CMK (cell line): ENCODE measurements at places on chromosomes 6 and 20.

DNA sequence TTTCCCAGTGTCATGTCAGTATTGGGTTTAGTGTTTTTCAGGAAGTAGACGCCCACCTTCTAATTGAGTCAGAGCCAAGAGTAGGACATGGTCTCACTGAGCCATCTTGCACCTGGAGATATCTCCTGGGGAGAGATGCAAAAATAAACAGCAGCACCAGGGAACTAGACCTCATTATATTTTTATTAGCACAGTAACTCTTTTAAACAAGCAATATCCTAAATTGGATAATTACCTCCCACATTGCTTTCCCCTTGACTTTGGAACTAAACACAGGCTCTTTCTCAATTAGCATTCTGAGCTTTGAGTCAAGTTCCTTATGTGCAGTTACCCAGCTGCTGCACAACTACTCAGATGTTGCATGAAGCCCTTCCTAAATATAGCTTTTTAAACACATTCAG lies 175.4 kb downstream of the IBTK start:
- DNase-seq: no peak

GRCh38 chr6:79076782-79077641 lies 1.0 kb downstream of the PHIP start:
- DNase-seq: peak; percentile 40

DNA sequence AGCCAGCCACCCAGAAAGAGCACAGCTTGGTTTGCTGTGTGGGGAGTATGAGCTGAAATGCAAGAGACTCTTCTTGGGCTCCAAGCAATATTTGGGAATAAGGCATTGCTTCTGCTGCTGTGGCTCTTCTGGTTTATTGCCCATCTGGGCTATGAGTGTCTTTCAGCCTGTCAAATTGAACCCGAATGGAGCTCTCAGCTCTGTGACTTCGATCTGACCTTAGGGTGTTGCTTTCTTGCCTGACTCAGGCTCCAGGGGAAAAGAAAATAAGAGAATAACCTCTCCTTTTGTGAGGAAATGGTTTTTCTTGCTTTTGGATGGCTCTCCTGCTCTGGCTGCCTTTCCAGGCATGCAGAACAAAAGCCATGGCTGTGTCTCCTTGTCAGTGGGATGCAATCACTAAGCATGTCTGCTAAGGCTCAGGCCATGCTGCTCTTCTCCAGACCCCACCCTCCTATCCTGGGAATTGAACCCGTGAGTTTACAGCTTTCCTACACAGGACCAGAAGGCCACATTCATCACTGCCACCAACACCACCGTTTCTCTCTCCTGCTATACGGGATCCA lies 169.4 kb upstream of the JAG1 start:
- no peak for DNase-seq

DNA sequence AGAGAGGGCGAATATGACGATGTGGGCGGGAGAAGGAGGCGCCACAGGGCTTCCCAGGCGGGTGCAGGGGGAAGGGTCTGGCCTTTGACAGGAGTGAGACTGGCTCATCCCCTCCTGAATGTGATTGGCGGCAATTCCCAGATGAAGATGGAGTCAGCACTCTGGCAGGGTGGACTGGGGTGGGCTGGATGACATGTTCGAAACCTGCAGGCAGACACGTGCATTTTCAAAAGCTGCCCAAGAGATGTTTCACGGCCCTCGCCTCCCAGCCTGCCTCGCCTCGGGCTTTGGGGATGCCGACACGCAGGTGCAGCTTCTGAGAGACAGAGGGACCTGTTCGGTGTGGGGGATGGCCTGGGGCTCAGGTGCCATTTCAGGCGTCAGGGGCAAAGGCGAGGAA lies 66.8 kb upstream of the AFDN start:
- no peak for DNase-seq

- DNase-seq: no peak
Observed at GRCh38 chr6:144064402-144065212, 30.8 kb downstream of the SF3B5 start.

DNA sequence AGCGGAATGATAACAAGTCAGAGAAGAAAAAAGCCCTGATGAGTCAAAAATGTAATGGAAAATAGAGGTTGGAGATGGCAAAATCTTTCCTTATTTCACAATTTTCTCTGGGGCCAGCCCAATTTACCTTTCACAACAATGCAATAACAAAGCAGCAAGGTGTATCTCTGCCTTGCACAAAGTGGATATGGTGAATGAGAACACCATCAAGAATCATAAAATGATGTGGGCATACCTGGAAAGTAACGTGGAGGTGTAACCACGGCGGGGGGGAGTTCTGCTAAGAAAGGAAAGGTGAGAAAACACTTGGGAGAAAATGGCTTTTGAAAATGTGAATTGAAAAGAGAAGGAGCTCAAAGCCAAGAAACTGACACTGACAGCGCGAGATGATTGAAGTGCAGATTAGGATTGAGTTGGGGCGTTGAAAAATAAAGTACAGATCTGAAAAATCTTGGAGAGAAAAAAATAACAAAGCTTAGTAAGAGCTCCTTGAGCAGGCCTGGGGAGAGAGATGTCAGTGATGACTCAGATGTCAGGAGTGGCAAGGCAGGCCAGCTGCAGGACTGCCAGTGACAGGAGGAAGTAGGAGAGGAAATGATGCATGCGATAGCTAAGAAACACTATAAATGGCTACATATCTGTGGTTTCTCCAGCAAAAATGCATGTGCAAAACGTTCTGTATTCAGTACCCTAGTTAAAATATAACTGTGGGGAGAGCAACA lies 26.2 kb downstream of the ARHGAP18 start:
- DNase-seq: peak; percentile 64

- no peak for DNase-seq
Observed at GRCh38 chr6:124670801-124671200, 291.4 kb upstream of the RNF217 start.

GRCh38 chr20:23151885-23152284 lies 65.8 kb upstream of the CD93 start:
- DNase-seq: no peak

GRCh38 chr20:19336631-19337030 lies 124.2 kb downstream of the SLC24A3 start:
- DNase-seq: no peak

DNA sequence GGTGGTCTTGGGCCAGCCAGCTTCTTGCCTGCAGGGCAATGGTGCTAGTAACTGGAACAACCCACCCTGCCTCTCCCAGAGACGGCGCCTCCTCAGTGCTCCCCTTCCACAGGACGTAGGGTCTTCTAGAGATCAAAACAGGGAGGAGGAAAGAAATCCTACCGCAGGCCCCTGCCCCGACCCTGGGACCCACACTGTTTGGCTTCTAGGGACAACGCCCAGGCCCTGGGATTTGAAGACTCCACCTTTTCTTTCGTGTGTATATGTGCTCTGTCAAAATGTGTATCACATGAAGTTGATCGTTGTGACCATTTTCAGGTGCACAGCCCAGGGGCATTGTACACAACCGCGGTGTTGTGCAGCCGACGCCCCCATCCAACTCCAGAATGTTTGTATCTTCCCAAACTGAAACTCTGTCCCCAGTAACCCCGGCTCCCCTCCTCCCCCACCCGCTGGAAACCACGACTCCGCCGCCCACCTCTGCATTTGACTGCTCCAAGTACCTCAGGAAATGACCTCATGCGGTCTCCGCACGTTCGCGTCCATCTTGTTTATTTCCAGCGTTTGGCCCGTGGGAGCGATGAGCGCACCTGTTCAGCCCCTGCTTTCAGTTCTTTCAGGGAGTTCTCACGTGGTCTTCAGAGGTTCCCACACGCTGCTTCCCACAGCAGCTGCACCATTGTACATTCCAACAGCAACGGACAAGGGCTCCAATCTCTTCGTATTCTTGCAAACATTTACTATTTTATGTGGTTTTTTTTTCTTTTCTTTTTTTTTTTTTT lies 3.4 kb upstream of the BHLHE23 start:
- no peak for DNase-seq
